ENCODE measurements at places on chromosomes 6 and 20.
A peak's percentile ranks its signal among the peaks of the same experiment; 100 is the strongest.

- no peak for DNase-seq
These were observed 79.5 kb downstream of the FYN start for GRCh38 chr6:111793711-111794111.

DNA sequence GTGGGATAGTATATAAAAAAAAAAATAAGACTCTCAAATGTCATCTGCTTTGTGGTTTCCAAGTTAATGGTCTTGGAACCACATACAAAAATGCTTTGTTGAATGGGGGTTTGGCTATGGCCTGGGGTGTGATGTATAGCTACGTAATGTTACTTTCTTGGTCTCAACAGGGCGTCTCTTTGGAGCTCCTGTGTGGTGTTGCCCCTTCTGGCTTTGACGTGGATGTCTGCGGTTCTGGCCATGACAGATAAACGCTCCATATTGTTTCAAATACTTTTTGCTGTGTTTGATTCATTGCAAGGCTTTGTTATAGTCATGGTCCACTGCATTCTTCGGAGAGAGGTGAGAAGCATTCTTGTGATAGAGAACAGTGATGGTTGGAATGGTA lies 457.7 kb downstream of the LMBRD1 start:
- no peak for DNase-seq

DNA sequence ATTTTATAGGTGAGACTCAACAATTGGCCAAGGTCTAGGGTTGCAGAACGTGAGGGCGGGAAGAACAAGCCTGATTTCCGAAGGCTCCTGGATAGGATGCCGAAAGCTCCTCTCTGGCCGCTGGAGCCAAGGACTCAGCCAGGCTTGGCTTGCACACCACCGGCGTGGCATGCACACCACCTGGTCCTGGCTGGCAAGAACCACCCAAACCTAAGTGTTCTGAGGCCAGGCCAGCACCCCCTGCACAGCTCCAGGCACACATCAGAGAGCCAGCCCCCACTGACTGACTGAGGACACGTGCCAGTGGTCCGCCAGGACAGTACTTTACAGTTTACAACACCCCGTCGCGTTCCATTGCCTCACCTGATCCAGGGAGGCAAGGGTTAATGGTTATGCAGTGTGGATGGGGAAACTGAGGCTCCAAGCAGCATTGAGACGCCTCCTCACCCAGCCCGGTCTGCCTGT lies 414 bp downstream of the TGM2 start:
- DNase-seq = no peak

DNA sequence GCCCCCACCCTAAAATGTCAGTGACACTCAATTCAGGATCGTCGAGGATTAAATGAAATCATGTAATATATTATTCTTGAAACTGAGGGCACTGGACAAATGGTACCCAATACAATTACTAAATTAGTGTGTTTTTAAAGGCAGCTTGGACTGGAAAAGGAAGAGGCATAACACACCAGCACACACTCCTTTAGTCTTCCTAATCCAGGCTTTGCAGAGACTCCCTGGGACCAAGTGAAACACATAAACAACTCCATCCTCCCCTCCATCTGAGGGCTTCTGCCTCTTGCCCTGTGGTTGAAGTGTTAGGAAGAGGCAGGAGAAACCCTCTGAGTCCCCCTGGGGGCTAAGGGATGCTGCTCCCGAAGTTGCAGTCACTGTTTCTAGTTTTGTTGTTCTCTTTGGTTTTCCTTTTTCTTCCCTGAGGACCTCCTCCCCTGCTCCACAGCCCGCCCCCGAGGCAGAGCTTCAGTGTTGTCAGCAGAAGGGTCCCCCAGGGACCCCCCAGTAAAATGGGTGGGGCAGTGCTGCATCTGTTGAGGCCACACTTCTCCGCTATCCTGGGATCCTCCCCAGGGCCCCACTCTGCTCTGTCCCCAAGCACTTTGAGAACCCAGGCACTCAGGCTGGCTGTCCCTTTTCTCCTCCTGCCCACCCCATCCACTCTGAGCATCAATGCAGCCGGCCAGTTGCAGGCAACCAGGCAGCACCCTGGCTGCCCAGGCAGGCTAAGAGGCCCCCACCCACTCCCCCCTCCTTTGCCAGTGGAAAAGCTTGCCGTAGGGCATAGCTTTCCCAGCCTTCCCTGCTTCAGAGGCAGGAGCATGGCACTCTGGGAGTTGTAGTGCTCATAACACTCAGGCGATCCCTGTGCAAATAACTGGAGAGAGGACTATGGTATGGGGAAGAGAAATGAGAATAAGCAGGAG lies 5.9 kb downstream of the TMEM63B start:
- peak; percentile 33 for DNase-seq

- peak; percentile 20 for DNase-seq
These were observed 34.6 kb downstream of the HDAC2 start for GRCh38 chr6:113936093-113936934.

DNA sequence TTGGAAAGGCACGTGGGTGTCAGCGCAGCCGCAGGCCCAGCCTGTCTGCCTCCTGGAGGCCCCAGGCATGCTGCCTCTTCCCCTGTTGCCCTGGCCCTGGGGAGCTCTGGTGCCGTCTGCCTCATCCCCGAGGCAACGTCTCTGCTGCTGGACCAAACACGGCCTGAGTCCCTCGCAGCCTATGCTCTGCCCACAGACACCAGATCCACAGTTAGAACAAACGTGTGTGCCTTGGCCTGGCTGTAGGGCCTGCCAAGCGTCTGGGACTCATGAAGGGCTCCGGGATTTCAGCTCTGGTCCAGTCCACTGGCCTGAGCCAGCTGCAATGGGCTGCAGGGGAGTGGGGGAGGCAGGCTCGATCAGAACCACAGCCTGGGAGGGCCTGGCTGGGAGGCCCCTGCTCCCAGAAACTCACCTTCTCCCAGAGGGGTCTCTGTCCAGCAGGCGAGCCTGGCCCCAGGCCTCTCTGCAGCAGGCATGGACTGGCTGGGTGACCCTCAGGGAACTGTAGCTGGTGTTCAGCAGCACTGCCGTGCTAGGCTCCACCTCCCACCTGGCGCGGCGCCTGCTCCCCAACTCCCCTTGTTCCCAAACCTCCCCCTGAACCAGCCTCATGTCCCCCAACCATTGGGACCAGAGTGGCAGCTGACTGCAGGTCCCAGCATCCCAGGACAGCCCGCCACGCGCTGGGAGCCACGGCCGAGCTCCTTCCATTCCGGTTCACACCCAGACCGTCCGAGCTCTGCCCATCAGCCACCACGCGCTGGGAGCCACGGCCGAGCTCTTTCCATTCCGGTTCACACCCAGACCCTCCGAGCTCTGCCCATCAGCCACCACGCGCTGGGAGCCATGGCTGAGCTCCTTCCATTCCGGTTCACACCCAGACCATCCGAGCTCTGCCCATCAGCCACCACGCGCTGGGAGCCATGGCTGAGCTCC lies 197.0 kb downstream of the DLL1 start:
- no peak for DNase-seq

GRCh38 chr6:136089876-136090275 lies 160.2 kb downstream of the MTFR2 start:
- no peak for DNase-seq

DNA sequence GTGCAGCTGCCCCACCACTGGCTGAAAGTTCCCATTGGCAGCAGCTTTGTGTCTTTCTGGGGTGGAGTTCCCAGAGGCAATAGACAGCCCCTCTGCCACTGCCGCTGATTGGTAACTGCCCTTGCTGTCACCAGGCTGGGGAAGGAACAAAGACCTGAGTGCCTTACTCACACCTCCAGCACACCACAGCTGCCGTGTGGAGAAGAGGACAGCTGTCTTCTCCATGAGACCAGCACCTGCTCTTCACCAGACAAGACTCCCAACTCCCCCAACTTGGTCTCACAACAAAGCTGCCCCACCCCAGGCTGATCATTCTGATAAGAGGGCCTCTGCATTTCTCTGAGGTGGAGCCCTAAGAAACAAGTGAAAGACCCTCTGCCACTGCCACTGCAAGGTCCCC lies 39.7 kb upstream of the PTCHD4 start:
- no peak for DNase-seq

DNA sequence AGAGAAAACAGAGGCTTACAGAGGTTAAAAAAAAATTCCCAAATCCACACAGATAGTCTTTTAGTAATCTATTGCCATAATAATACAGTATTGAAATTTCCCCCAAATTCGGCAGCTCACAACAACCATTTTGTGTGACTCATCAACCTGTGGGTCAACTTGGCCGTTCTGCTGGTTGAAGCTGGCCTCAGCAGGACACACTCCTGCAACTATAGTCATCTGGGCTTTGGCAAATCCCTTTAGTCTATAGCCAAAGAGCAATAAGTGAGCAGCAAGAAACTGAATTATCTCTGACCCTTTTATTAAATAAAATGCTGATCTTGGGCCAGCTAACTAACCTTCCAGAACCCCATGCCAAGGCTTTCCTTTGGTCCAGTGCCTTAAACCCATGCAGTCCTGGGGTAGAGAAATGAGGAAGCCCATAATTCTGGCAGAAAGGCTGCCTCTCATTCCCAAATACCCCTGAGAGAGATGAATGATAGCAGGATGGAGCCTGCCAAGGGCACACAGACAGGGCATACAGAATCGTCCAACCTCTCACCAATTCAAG lies 17.2 kb upstream of the SNAP25 start:
- no peak for DNase-seq

- no peak for DNase-seq
These were observed 23.9 kb downstream of the THBS2 start for GRCh38 chr6:169229615-169230321.

- DNase-seq = no peak
These were observed 98.2 kb upstream of the DTNBP1 start for GRCh38 chr6:15761045-15761502.

GRCh38 chr20:14711652-14712051 lies 374.2 kb upstream of the FLRT3 start:
- DNase-seq = no peak

DNA sequence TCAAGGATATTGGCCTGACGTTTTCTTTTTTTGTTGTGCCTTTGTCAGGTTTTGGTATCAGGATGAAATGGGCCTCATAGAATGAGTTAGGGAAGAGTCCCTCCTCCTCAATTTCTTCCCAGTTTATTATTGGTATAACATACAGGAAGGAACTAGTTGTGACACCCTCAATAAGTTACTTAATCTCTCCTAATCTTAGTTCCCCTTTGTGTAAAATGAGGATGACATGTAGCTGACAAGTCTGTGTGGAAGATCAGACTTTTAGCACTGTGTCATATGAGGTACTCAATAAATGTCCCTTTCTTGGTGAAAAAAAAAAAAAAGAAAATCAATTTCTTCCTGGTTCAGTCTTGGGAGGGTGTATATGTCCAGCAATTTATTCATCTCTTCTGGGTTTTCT lies 155.8 kb downstream of the PDE7B start:
- DNase-seq = no peak

DNA sequence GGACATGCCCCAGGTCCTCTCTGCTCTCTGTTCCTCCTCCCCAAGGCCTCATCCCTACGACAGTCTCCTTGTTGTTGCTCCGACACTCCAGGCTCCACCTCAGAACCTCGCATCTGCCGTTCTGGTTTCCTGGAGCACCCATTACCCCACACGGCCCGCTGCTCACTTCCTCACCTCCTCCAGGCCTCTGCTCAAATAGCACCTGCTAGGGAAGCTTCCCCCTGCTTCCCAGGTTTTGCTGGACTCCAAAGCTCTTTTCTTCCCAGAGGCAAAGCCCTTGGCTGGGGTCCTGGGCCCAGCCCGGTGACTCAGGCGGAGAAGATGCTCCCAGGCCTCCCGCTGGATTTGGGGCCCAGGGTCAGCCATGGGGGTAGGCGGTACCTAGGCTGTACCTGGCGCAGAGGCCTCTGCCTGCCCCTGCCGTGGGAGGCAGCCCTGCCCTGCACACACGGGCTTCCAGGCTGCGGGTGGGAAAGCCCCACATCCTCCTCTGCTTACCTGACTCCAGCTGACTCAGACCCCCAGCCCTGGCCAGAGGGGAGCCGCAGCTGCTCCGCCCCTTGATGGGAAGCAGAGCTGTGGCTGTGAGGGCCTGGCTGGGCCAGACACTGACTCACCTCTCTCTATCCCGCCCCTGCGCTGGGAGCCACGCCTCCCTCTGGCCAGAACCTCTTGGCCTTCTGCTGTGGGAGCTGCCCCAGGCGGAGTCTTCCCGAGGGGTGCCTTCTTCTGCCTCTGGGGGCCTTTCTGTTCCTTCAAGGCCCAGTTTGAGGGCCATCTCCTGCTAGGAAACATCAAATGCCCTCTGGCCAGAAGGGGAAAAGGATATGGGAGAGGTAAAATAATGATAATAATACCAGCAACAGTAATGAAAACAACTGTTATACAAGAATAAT lies 130.5 kb downstream of the CEBPB start:
- DNase-seq = peak; percentile 100

- DNase-seq = no peak
These were observed 85.3 kb downstream of the TRMT6 start for GRCh38 chr20:5864873-5865587.

- DNase-seq = no peak
These were observed 28.6 kb downstream of the SPATA2 start for GRCh38 chr20:49886571-49887213.

GRCh38 chr20:20070871-20071726 lies 18.8 kb downstream of the CFAP61 start:
- no peak for DNase-seq

DNA sequence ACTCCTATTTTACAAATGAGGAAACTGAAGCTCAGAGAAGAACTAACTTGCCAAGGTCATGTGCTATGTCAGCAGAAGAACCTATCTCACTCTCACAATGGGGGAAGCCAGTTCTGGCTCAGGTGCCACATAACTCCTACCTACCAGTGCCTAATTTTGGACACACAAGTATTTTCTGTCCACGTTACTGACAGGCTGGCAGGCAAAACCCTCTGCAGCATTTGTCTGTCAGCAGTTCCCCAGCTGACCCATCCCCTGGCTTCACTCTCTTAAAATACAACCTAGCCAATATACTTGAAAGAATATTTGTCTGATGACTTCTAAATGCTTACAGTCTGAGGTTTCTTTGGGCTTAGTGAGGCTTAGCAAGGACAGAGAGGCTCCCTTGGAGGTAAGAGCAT lies 15.5 kb downstream of the GSS start:
- no peak for DNase-seq

GRCh38 chr6:151293688-151294016 lies 53.9 kb downstream of the AKAP12 start:
- DNase-seq = no peak

GRCh38 chr6:17022604-17023003 lies 79.2 kb upstream of the STMND1 start:
- DNase-seq = no peak

DNA sequence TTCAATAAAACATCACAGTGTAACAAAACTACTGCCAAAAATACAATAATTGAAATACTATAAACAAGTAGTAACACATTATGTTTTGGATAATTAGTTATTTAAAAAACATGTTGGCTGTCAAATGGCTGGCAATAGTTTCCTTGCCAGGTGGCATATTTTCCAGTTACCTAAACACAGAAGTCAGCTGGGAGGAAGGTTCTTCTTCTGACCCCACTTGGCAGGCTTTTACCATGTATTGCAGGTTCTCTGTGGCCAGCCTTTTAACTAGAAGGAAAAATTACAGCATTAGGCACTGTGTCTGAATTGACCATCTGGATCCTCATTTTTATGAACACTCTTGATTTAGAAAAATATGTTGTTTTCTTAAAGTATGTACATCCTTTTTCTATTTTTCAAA lies 131.4 kb downstream of the MMS22L start:
- no peak for DNase-seq

GRCh38 chr6:15606347-15606746 lies 56.5 kb downstream of the DTNBP1 start:
- DNase-seq = no peak

GRCh38 chr20:10067321-10067720 lies 32.5 kb downstream of the ANKEF1 start:
- DNase-seq = no peak

GRCh38 chr6:84597238-84597875 lies 167.0 kb downstream of the TBX18 start:
- no peak for DNase-seq

- no peak for DNase-seq
These were observed 16.8 kb downstream of the TREM1 start for GRCh38 chr6:41269716-41270115.

Measured in NCI-H226 (cell line).